ENCODE measurements at places on chromosomes 4 and X.

- no peak for DNase-seq
Measured at GRCh38 chrX:119997570-119997969, 54.0 kb upstream of the NKAP start.

GRCh38 chrX:103253608-103254007 is 1.3 kb downstream of the TCEAL8 start:
- DNase-seq, result no peak

GRCh38 chr4:5710065-5710960 is 688 bp upstream of the EVC start:
- no peak for DNase-seq

- no peak for DNase-seq
Measured at GRCh38 chrX:112979879-112980278, 139.2 kb upstream of the AMOT start.

- no peak for DNase-seq
Measured at GRCh38 chrX:134669378-134670098, 11.3 kb upstream of the PLAC1 start.

DNA sequence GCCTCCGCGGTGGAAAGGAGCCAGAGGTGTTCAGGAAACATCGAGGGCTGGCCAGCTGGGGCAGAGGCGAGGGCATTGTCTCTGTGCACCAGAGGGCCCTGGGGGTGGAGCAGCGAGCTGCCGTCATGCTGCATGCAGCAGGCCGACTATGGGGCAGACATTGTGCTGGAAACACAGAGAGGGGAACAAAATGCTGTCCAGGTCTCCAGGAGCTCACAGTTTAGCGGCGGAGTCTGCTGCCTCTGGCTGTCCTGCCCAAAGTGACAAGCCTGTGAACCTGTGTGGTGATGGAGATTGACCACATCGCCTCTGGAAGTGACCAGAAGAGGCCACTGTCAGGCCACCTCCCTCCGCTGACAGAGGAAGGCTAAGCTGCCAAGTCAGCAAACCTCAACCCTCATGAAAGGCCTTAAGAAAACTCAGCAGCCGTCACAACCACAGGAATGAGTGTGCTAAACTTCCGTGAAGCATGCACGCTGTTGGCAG is 20.1 kb upstream of the SASH3 start:
- no peak for DNase-seq

DNA sequence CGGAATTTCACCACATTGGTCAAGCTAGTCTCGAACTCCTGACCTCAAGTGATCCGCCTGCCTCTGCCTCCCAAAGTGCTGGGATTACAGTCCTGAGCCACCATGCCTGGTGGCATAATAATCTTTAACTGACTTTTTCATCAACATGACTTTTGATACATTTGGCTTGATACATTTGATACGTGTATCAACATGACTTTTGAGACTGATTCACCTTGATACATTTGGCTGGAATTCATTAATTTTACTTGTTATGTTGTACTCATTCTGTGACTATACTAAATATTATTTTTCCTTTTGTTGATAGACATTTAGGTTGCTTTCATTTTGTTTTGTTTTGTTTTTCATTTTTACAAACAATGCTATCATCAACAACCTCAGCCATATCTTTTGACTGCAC is 6.3 kb downstream of the TMEM154 start:
- no peak for DNase-seq

DNA sequence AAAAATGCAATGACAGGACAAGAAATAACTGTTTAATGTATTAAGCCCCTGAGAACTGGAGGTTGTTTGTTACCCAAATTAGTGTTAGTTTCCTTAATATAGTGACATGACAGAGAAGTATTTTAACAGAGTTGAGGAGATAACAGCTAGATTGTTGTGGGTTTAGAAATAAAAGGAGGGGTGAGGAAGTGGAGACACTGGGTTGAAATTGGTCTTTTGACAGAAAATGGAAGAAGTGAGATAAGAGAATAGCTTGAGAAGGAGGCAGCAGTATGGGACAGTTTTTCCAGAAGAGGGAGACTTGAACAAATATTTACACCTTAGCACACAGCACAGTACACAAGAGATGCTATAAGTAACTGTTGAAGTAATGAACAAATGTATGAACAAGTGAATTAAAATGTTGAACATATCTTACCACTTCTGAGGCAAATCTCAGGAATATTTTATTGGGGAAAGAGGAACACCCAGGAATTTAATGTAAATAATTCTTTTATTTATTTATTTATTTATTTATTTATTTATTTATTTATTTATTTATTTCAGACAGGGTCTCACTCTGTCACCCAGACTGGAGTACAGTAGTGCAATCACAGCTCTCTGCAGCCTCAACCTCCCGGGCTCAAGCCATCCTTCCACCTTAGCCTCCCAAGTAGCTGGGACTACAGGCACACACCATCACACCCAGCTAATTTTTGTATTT is 58.0 kb upstream of the EGFL6 start:
- DNase-seq, result no peak

DNA sequence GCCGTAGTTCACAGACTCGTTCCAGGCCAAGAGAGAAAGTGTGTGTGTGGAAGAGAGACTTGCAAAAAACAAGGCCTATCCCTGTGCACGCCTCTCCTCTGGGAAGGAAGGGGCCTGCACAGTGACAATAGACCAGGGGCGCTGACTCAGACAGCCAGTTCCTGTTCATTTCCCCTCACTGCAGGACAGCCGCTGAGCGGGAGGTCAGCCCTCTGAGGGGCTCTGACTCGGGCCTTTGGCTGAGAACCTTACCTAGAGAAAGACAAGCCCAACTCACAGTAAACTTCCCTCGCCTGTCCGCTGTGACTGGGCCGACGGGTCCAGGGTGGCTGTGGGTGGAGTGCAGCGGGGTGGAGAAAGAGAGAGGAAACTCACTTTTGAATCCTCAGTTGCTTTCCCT is 52.1 kb downstream of the RTL5 start:
- DNase-seq, result no peak

- no peak for DNase-seq
Measured at GRCh38 chr4:24181005-24181404, 291.2 kb upstream of the PPARGC1A start.

GRCh38 chr4:185729391-185729804 is 82.6 kb downstream of the SORBS2 start:
- DNase-seq, result no peak

DNA sequence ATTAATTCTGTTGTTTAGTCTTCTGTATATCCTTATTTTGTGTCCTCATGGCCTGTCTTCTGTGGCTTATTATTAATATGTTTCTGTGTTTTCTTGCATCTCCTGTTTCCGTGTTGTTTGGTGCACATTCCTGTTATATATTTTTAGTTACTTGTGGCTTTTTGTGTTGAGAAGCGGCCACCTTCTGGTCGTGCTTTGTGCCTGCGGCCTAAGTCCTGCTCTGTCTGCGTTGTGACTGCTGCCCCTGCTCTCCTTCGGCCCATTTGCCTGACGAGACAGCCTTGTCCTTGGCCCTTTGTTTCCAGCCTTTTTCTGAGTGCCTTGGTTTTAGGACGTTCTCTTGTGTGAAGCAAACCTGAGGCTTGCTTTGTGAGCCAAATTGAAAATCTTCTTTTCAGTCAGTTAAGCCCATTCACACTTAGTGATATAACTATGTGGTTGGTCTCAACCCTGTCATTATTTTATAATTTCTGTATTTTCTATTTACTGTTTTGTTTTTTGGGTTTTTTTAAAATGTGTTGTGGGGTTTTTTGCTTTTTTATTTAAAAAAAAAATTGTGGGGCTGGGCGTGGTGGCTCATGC is 43.8 kb downstream of the TNIP2 start:
- DNase-seq, result no peak

DNA sequence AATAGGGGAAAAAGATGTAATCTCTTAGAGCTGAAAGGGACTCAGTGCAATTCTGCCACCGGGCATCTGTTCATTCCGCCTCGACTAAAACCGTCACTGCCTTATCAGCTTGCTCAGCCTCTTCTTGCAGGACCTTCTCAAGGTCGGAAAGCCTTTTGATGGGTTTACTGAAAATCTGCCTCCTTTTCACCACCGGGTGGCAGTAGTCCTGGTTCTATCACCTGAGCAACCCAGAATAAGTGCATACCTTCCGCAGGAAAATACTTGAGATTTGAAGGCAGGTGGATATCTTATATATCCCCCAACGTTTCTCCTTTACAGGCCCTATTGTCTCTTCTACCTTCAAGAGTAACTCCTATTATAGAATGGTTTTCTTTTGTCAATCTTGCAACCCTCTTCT is 103.4 kb upstream of the PAK3 start:
- no peak for DNase-seq

GRCh38 chrX:12149670-12150407 is 11.6 kb downstream of the FRMPD4 start:
- no peak for DNase-seq

- no peak for DNase-seq
Measured at GRCh38 chr4:113584407-113585150, 177.0 kb downstream of the CAMK2D start.

- no peak for DNase-seq
Measured at GRCh38 chr4:165926307-165926706, 53.3 kb downstream of the TLL1 start.

- DNase-seq, result no peak
Measured at GRCh38 chr4:142719854-142720541, 126.1 kb downstream of the INPP4B start.

DNA sequence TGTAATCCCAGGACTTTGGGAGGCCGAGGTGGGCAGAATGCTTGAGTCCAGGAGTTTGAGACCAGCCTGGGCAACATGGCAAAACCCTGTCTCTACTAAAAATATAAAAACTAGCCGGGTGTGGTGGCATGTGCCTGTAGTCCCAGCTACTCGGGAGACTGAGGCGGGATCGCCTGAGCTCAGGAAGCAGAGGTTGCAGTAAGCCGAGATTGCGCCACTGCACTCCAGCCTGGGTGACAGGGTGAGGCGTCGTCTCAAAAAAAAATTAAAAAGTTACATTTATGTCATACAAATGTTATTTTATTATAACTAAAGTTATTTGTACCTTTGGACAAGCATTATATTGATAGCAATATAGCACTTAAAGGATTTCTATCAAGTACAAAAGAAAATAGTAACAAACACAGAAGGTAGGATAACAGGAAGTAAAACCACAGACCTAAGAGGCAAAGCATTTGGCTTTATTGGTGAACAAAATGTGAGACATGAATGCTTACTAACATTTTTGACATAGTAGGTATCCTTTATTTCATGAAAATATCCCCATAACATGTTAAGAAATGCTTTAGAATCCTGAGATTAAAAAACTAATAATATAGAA is 51.5 kb downstream of the TMEM165 start:
- no peak for DNase-seq

- DNase-seq, result no peak
Measured at GRCh38 chr4:158809611-158810486, 41.0 kb downstream of the FNIP2 start.

- DNase-seq, result no peak
Measured at GRCh38 chrX:8803326-8803725, 2.1 kb upstream of the FAM9A start.

DNA sequence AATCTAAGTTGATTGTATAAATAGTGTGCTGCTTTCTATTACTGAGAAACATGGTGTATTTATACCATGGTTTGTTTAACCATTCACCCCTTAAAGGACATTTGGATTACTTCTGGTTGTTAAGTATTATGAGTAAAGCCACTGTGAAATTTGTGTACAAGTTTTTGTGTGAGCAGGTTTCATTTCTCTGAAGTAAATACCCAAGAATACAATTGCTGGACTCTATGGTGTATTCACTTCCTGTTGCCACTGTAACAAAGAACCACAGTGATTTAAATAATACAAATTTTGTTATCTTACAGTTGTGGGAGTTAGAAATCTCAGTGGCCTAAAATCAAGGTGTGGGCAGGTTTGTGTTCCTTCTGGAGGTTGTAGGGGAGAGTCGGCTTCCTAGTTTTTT is 869.6 kb downstream of the CCSER1 start:
- no peak for DNase-seq

GRCh38 chr4:145511913-145512522 is 30.4 kb downstream of the SMAD1 start:
- DNase-seq, result no peak

DNA sequence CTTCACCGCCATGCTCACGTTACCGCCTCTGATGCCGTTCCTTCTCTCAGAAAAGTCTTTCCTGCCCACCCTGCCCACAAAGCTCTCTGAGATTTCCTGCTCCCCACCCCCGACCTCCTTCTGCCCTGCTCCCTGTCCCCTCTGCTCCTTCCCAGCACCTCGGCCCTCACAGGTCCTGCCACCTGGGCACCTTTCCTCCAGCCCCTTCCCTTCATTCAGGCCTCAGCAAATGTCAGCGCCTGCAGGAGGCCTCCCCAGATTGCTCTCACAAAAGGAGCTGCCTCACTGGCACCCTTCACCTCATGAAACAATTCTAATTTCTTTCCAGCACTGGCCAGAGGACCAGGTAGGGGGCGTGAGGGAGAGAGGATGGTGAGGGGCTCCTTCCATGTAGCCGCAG is 33.6 kb upstream of the MXD4 start:
- DNase-seq, result no peak

DNA sequence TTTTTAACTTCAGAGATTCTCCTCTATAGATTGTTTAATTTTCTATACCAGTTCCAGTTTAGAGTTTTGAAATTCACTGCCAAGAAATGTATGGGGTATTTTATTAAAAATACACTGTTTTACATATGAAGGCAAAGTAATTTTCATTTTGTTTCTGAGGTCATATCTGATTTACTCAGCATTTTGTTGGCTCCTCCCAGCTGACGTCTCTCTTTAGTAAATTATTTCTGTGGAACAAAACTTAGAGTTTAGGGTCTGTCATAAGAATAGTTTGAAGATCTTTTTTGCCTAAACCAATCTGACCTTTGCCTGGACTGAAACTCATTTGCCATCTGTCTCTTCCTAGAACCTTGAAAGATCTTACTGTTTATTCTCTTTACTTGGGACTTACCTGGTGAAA is 16.9 kb downstream of the FNIP2 start:
- DNase-seq, result no peak

GRCh38 chr4:86938771-86939520 is 4.1 kb downstream of the AFF1 start:
- no peak for DNase-seq

GRCh38 chr4:129342819-129343408 is 247.0 kb downstream of the C4orf33 start:
- no peak for DNase-seq

- no peak for DNase-seq
Measured at GRCh38 chr4:74366367-74366911, 1.5 kb downstream of the EREG start.

GRCh38 chrX:154436983-154437752 is at the start of gene GDI1:
GDI1 (plus strand) TSS chrX:154437154; CDS start chrX:154437255, 101 bp downstream.
- DNase-seq, result no peak

DNA sequence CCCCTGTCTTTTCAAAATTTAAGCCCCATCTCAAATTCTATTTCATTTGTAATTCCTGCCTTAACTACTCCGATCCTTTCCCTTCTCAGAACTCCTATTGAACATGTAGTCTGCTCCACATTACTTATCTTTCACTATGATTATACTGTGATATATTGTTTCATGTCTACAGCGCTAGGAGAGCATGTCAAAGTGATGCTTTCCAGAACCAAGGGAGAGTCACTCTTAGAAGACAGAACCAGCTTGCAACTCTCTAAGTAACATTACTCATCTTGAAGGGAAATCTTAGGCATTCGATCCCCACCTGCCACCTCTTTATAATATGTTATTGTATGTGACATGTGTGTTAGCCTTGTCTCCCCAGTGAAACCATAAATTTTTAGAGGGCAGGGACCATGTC is 10.5 kb downstream of the EXOC1L start:
- no peak for DNase-seq

GRCh38 chrX:118853596-118853995 is 30.0 kb downstream of the ZCCHC12 start:
- DNase-seq, result no peak

GRCh38 chr4:87054900-87055299 is 120.1 kb downstream of the AFF1 start:
- no peak for DNase-seq

Measured in stimulated activated CD8-positive, alpha-beta memory T cell treated with anti-CD3 and anti-CD28 coated beads, Interleukin-4, amount 100 ng/mL, for 4 hours (primary cell).